ENCODE measurements at places on chromosomes 3 and 15. TPM values are rescaled to one million over a fixed set of nuclear protein-coding genes. Genes with fewer than 3 reads are reported as not detected.

DNA sequence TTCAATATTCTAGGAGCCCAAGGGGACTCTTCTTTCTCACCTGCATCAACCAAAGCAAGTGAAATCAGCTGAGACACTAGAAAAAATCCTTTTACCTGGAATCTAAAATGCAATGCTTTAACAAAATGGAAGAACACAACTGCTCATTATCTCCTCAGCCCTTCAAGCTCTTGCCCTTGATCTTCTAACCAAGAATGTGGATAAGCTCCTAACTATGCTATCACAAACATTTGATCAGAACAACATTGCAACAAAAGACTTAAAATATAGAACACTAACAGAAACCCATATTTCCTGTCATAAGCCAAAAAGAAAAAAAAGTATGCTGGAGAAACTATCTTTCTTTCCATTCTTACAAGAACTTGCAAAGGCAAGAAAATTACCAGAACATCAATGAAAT is 12.6 kb downstream of the RBM15B start:
- H3K27ac ChIP-seq, result no peak overlapping the region
- H3K4me3 ChIP-seq, result no peak overlapping the region
- H3K36me3 ChIP-seq, result no peaks in the 10 kb centered on the region
- H3K27me3 ChIP-seq, result no peaks in the 10 kb centered on the region

- H3K4me1 ChIP-seq, result no peaks in the 10 kb centered on the region
- no peak overlapping the region for H3K4me3 ChIP-seq
- no peak overlapping the region for H3K27ac ChIP-seq
- DNase-seq, result no peak
- no peaks in the 10 kb centered on the region for H3K27me3 ChIP-seq
- no peaks in the 10 kb centered on the region for H3K36me3 ChIP-seq
These were observed 64.9 kb downstream of the LRRC3B start for GRCh38 chr3:26687466-26687865.

- H3K27ac ChIP-seq, result no peak overlapping the region
- no peak for DNase-seq
- no peak overlapping the region for H3K4me3 ChIP-seq
- H3K36me3 ChIP-seq, result no peaks in the 10 kb centered on the region
- H3K27me3 ChIP-seq, result no peaks in the 10 kb centered on the region
- H3K4me1 ChIP-seq, result no peaks in the 10 kb centered on the region
These were observed 1037.0 kb upstream of the CFAP20DC start for GRCh38 chr3:60086811-60087210.

DNA sequence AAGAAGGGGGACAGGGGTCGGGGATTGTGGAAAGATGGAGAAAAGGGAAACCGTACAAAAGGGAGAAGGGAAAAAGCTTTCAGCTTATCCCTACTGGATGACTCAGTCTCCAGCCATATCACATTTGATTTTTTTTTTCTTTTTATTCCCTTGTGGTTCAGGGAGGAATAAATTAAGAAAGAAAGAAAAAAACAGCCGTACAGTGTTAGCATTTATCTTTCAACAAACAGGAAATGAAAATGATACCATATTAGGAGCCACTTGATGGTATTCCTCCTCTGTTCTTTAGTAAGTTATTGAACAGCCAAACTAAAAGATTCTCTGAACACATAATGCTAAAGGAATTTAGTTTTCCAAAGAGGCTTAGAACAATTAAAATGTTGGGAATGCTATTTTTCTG is 594.4 kb downstream of the FOXP1 start:
- peak overlapping the region; percentile 45 for H3K27ac ChIP-seq
- H3K4me3 ChIP-seq, result no peak overlapping the region
- H3K27me3 ChIP-seq, result no peaks in the 10 kb centered on the region
- H3K36me3 ChIP-seq, result no peaks in the 10 kb centered on the region

MORC1 gene
- not detected for total RNA-seq

ROBO2 gene
- total RNA-seq, result 11.0 TPM

Measured in vagina (tissue), 2 donors.